ENCODE measurements at places on chromosomes 5 and 9.

DNA sequence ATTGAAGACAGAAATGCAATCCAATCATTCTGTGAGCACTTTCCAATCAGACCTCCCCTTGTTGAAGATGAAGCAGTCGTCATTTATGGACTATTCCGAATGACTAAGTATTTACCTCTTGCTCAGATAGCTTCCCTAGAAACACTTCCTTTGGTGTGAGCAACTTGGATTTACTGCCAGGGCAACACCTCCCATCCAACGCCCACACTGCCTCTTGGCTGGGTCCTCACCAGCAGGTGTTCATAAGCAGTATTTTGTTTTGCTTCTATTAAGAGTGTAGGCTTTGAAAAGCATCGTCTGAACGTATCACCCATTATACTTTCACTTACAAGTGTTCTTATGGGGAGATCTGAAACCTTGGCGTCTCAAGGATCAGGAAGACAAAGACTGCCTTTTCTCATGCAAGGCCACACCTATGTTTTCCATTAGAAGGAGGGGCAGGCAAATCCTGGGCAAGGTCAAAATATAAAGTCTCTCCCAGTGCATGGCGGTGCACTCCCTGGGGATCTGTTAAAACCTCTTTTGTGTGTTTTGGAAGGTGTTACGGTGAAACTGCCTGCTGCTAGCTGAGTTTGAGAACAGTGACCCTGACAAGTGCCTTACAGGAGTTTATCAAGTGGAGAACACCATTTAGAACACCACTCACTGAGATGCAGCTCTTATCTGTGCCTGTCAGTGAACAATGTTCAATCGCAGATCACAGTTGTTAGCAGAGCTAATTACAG is 10.6 kb upstream of the MARCHF3 start:
- DNase-seq = no peak

DNA sequence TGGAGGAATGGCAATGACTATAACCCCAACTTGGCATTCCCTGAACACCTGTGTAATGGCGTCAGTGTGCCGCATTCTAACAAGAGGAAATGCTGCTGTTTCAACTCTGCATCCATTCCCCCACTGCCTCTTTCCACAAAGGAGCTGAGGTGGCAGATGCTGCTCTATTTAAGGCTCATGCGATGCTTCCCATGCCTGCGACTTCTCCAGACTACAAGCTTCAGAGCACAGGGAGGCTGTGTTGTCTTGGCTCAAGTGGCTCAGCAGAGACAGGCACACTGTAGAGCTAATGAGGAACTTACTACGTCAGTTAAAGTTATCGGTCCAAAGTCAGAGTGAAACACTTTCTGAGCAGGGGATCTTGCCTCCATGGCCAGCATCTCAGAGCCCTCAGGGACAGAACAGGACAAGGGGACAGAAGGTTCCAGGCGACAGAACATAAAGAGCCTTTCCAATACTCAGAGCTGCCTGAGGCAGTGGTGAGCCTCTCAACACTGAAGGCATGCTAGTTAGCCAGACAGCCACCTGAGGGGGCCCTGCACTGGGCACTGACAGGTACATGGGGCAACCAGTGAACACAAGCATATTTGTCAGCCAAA is 21.8 kb downstream of the TNIP1 start:
- DNase-seq = no peak

- no peak for DNase-seq
Observed at GRCh38 chr9:101999441-101999840, 261.0 kb upstream of the GRIN3A start.

GRCh38 chr5:32589942-32590869 is 4.8 kb downstream of the SUB1 start:
- DNase-seq = no peak

- no peak for DNase-seq
Observed at GRCh38 chr9:28970241-28970654, 1397.0 kb upstream of the C9orf72 start.

DNA sequence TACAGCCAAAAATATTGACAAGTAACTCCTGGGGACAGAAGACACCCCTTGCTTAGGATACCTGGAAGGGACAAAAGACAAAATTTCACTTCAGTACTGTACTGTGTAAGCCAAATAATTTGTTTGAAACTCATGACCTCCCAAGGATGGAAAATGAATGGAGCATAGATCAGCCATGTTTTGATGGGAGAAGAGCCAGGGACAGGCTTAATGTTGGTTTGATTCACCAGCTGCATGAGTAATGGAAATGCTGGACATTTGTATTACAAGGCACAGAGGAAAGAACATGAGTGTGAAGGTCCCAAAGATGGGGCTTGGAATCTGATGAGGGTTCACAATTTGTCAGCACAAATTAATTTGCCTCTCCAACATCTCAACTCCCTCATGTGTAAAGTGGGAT is 122.8 kb downstream of the ENC1 start:
- DNase-seq = no peak

DNA sequence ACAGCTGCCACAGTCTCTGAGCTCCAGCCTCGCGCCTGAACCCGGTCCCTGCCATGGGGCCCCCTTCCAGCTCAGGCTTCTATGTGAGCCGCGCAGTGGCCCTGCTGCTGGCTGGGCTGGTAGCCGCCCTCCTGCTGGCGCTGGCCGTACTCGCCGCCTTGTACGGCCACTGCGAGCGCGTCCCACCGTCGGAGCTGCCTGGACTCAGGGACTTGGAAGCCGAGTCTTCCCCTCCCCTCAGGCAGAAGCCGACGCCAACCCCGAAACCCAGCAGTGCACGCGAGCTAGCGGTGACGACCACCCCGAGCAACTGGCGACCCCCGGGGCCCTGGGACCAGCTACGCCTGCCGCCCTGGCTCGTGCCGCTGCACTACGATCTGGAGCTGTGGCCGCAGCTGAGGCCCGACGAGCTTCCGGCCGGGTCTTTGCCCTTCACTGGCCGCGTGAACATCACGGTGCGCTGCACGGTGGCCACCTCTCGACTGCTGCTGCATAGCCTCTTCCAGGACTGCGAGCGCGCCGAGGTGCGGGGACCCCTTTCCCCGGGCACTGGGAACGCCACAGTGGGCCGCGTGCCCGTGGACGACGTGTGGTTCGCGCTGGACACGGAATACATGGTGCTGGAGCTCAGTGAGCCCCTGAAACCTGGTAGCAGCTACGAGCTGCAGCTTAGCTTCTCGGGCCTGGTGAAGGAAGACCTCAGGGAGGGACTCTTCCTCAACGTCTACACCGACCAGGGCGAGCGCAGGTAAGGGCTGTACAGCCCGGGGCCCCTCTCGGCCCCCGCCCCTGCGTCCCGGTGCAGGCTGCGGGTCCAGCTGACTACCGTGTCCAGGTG is 509 bp downstream of the LVRN start:
- DNase-seq = no peak

DNA sequence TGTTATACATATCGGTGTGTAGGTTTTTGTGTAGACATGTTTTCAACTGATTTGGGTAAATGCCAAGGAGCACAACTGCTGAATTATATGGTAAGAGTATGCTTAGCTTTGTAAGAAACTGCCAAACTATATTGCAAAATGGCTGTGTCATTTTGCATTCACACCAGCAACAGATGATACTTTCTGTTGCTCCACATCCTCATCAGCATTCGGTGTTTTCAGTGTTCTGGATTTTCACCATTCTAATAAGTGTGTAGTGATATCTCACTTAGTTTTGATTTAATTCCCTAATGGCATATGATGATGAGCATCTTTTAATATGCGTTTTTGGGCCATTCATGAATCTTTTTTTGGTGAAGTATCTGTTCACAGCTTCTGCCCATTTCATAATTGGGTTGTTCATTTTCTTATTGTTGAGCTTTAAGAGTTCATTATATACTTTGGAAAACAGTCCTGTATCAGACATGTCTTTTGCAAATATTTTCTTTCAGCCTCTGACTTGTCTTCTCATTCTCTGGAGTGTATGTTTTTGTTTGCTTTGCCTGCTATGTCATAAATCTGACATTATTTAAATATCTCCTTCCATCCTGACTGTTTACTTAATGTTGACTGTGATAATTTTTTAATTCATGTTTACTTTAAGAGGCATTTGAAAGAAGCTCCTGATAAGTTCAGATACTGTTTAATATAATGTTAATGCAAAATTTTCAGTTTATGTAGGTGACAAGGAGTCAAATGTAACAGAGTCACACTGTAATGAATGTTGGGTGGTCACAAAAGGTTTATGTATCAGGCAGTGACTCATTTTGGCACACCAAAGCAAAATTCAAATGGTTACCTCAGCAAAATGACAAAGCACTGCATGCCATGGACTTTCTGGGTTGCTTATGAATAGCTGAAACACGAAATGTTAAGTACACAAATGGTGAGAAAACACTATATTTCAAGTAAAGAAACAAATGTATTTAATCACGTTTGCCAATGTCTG is 181.1 kb upstream of the DAB2 start:
- DNase-seq = no peak

- DNase-seq = no peak
Observed at GRCh38 chr5:107817436-107817835, 146.7 kb upstream of the EFNA5 start.

- DNase-seq = no peak
Observed at GRCh38 chr5:77262697-77263096, 52.2 kb downstream of the PDE8B start.

DNA sequence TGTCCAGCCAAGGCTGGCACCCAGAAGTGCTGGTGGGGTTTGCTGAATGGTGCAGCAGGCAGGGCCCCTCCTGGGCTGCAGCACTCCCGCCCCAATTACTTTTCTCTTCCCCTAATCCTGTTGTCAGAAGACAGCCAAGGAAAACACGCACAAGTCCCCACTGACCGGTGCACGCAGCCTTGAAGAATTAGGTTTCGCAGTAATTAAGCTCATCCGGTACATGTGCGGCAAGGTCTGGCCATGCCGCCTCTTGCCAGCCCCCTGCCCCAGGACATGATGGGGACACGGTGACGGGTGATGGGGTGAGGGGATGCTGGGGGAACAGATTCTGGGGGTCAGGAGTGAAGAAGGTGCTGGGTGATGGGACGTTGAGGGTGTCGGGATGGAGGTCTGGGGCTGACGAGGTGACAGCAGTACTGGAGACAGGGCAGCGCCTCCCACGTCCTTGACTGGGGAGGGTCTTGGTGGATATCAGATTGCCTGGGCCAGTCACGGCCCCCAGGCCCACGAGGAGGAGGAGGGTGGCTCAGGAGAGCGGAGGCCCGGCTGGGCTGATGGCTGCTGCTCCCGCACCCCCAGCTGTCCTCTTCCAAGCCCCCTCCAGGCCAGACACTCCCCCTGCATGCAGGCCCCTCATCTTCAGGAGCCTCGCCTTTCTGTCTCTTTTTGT is 34.9 kb downstream of the BARX1 start:
- DNase-seq = no peak

- no peak for DNase-seq
Observed at GRCh38 chr5:6869677-6870076, 156.4 kb downstream of the TENT4A start.

DNA sequence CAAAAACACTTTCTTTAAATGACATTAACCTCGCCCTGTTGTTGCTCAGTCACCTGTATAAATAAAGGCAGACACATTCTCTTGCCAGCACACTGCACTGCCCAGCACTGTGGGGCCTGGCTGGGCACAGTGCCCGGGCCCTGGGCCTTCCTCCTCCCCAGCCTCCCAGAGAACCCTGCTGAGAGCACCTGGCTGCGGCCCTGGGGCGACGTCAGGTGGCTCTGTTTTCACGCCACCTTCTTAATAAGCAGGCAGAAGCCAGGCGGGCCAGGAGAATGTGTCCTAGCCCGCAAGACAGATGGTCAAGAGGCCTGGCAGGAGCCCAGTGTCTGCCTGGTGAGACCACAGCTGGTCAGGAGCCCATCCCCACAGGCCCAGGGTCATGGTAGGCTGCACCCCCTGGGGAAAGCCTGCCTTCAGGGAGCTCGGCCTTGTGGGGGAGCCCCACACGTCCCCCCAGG is 8.2 kb upstream of the AGPAT2 start:
- no peak for DNase-seq

Measured in GM12864 (cell line).